ENCODE measurements at places on chromosomes 1 and 21. TPM values are rescaled to one million over a fixed set of nuclear protein-coding genes. Genes with fewer than 3 reads are reported as not detected.
A peak's percentile ranks its signal among the peaks of the same experiment; 100 is the strongest.

The MRAP gene
- total RNA-seq, result not detected

The FMO5 gene
- 0.72 TPM for total RNA-seq

DNA sequence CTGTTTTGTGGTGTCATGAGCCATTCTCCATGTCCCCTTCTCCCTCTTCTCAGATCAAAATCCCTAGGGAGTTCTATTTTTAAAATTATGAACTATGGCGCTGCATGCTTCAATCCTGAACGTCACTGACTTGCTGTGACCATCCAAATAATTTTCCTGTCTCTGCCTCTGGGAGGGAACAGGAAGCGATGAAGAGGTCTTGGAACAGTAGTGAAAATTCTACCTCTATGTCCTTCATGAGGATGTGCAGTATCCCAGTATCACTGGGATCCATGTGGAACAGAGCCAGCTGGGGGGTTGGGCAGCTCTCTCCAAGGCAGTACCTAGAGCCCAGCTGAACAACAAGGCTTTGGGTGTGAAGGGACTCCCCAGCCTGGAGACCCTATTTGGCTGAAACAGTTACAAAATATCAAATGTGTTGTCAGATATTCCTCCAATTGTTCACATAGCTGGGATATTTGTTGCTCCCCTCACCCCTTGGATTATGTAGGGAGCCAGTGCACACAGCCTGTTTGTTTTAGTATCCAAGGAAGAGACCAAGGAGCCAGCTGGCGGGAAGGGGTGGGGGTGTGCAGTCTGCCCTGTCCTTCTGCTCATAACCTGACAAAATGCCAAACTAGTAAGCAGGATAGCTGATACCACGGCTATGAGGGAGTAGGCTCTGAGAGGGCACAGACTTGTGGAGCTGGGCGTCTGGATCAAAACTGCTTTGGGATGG lies 7.6 kb downstream of the DCLRE1B start:
- DNase-seq, result no peak

DNA sequence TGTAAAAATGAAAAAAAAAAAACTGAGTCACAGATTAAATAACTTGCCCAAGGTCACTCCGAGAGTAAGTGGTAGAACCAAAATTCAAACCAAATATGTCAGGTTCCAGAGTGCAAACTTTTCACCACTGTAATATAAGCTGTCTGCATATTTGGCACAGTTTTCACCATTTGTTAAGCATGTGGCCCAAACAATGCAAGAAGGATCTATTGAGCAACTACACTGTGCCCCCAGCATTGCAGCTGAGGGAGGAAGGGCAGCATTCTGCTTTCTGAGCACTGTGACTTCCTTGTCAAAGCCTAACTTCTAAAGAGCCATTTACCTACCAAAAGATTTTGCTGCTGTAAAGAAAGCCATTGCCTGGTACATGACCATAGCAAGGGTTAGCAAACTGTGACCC lies 133.4 kb downstream of the SYT2 start:
- DNase-seq, result no peak

The FAM229A gene
- 8.2 TPM for total RNA-seq

DNA sequence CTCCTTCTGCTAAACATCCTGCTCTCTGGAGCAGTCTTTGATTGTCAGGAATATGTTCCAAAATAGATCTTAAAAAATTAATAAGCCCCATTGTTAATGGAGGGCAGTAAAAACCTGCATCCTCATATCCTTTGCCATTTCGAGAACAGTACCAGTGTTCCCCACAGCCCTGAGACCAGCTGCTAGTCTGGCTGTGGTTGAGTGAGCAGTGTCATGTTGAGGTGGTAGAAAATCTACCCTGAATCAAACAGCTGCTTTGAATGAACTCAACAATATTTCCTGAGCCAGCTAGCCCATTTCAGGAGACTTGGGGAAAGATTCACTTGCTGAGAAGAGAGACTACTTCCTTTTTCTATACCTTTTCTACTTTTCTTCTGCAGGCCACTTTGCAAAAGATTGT lies 24.4 kb downstream of the FABP3 start:
- DNase-seq, result no peak

- no peak for DNase-seq
Measured at GRCh38 chr1:54975356-54976108, 4.9 kb upstream of the TMEM61 start.

The ARTN gene
- 0.10 TPM for total RNA-seq

GRCh38 chr21:46572850-46573249 lies 32.0 kb downstream of the S100B start:
- DNase-seq, result no peak

DNA sequence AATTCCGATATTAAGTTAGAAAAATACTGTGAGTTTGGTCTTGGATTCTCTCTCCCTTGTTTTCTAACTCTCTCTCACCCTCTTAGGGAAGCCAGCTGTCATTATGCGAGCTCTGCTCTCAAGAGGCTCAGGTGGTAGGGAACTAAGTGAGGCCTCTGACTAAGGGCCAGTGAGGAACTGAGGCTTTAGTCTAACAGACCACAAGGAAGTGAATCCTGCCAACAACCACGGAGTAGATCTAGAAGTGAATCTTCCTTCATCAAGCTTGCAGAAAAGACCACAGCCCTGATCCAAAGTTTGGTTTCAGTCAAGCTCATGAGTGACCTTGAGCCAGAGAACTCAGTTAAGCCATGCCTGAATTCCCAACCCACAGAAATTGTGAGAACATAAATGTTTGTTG lies 180.1 kb upstream of the PRMT6 start:
- no peak for DNase-seq

- no peak for DNase-seq
Measured at GRCh38 chr21:42176859-42177258, 42.1 kb upstream of the ABCG1 start.

DNA sequence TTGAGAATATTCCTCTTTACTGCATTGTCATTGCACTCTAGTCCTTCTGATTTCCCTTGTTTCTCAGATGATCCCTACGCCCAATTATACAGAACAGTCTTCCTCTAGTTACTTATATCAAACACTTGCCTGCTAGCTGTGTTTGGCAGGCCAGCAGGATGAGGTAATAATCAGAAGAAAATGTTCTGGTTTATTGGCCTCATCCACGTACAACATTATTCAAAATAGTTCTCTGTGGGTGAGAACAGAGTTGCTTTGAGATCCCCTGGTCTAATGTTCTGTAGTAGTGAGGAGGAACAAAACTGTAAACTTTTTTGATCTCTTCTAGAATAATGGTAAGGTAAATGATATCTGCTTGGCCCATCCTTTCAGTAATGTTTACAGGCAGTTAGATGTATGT lies 22.3 kb upstream of the C1orf105 start:
- DNase-seq, result no peak

The SERPINC1 gene
- 0.17 TPM for total RNA-seq

DNA sequence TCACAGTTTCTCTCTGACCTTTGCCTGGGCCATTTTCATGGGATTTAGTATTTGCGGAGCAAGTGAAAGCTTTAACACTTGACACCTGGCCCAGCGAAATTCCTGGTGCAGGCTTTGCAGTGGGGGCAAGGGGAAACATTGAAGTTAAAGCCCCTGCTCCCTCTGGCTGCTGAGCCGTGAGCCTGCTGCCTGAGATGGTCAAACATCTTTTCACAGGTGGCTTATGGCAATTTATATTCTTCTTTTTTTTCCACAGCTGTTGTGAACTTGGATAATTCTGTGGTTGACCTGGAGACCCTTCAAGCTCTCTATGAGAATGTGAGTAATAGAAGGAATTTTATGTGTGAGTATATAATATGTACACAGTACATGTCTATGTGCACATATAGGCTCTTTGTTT lies 202.9 kb downstream of the FMN2 start:
- no peak for DNase-seq

DNA sequence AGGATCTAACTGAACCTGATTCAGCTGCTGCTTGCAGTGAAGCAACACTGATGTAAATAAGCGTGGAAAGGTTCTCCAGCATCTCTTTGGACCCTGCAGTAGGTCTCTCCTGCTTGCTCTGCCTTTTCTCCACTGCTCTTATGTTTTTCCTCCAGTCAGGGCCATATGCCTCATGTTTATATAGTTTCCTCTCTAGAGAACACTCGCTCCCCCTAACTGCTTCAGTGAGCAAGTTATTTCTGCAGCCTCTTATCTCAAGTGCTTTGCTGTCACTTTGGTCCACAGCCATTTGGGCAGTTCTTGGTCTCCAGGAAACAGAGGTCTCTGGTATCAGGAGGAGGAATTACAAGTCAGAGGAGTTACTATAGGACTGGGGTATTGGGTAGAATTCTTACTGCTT lies 5.3 kb downstream of the PRUNE1 start:
- DNase-seq, result no peak

DNA sequence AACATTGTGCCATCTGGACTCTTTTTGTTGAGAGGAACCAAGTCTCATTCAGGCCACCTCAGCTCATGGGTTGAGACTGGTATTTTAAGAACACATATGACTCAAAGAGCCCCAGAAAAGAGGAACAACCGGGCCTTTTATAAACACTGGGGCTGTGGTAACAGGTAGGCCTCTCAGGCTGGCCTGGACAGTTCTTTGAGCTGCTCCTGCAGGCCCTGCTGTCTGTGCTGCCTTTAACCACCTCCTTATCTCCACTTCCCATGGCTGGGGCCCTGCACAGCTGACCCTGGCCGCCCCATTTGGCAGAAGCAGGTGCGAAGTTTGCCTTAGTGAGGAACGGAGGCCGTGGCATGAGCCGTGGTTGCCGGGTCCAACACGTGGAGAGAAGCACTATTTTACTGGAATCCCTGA lies 163.3 kb downstream of the RHOU start:
- DNase-seq, result no peak

DNA sequence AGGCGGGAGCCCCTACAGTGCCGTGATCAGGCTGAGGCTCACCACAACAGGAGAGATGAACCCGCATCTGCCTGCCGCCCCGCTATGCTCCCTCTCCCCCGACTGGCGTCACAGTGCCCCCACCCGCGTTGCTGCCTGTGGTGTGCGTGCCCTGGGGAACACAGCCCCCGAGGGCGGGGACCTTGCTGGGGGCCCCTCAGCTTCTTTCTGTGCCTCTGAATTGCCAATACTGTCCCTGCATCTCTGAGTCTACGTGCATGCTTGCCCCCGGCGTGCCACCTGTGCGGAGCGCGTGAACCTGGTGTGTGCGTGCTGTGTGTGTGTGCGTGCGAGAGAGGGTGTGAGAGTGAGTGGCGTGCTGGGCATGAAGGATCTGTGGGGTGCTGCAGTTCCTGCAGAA lies 10.3 kb downstream of the PARS2 start:
- no peak for DNase-seq

The TMPRSS15 gene
- not detected for total RNA-seq

The NDUFV3 gene
- 27.0 TPM for total RNA-seq

GRCh38 chr1:48675251-48675650 lies 101.4 kb downstream of the BEND5 start:
- no peak for DNase-seq

DNA sequence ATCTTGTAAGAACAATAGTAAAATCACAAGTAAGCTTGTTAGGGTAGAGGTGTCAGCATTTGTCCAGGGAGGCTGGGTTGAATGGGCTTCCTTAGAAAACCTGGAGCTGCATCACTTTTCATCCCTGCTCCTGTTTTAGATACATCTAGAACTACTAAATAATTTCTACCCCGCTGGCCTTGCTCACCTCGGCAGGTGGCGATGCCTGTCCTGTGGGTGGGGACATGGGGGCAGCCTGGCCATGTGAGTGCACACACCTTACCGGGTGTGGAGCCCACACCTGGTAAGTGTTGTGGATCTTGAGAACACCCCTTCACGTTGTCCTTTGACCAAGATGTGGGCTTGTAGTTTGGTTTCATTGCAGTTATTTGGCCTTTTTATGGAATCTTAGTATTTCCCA lies 29.7 kb downstream of the URB2 start:
- no peak for DNase-seq

The PHLDA3 gene
- total RNA-seq, result 18.8 TPM

- DNase-seq, result peak; percentile 11
Measured at GRCh38 chr1:15756143-15757015, 2.2 kb upstream of the FBLIM1 start.

The HRNR gene
- total RNA-seq, result not detected

The ZCCHC17 gene
- total RNA-seq, result 23.1 TPM

- no peak for DNase-seq
Measured at GRCh38 chr1:200880212-200880611, 7.4 kb downstream of the GPR25 start.

The CA14 gene
- not detected for total RNA-seq

The GNG4 gene
- total RNA-seq, result 0.42 TPM

- no peak for DNase-seq
Measured at GRCh38 chr1:223250632-223251015, 107.6 kb upstream of the TLR5 start.

GRCh38 chr1:204126956-204127355 lies 24.9 kb downstream of the ETNK2 start:
- DNase-seq, result no peak

- DNase-seq, result no peak
Measured at GRCh38 chr1:191662746-191663145, 495.5 kb upstream of the RGS18 start.

GRCh38 chr1:93031711-93032110 lies 47.4 kb upstream of the MTF2 start:
- no peak for DNase-seq

DNA sequence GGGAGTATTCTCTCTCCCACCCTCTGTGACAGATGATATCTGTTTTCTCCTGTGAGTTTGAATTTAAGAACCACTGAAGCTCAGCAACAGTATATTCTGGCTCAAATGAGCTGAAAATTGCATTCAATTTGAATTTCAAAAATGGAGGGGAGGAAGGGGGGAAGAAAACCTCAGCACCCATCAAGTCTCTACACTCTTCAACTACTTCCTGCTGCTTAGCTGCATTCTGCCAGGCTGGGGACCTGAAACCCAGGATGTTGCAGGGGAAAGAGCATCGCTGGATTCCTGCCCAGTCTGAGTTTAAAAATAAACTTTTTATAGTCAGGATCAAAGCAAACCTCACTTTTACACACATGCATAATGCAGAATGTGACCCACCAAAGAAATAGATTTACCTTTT lies 214.3 kb upstream of the ESRRG start:
- no peak for DNase-seq

DNA sequence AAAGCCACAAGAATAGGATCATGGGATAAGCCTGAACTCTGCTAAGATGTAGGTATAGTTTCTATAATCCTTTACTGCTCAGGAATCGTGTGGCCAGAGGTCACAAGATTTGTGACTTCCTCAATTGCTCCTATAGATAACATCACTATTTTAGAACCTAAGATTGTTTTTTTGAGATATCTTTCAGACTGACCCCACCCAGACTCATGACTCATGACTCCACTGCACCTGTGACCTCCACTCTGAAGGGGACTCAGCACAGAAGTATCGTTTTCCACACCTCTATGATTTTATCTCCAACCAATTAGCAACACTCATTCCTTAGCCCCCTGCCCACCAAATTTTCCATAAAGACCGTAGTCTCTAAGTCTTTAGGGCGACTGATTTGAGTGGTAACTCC lies 124.5 kb upstream of the KCNK1 start:
- DNase-seq, result no peak

The PTAFR gene
- total RNA-seq, result 0.20 TPM

The SPRR5 gene
- total RNA-seq, result not detected

The PHACTR4 gene
- 34.9 TPM for total RNA-seq

The CD48 gene
- total RNA-seq, result 309 TPM

Data from activated CD4-positive, alpha-beta T cell treated with anti-CD3 and anti-CD28 coated beads, Interleukin-2, amount 10 ng/mL, durations not matched to agents 7 days and 5 days (primary cell).